Cortex of kidney (tissue), 1 donor: ENCODE measurements at places on chromosomes 13 and 19.

DNA sequence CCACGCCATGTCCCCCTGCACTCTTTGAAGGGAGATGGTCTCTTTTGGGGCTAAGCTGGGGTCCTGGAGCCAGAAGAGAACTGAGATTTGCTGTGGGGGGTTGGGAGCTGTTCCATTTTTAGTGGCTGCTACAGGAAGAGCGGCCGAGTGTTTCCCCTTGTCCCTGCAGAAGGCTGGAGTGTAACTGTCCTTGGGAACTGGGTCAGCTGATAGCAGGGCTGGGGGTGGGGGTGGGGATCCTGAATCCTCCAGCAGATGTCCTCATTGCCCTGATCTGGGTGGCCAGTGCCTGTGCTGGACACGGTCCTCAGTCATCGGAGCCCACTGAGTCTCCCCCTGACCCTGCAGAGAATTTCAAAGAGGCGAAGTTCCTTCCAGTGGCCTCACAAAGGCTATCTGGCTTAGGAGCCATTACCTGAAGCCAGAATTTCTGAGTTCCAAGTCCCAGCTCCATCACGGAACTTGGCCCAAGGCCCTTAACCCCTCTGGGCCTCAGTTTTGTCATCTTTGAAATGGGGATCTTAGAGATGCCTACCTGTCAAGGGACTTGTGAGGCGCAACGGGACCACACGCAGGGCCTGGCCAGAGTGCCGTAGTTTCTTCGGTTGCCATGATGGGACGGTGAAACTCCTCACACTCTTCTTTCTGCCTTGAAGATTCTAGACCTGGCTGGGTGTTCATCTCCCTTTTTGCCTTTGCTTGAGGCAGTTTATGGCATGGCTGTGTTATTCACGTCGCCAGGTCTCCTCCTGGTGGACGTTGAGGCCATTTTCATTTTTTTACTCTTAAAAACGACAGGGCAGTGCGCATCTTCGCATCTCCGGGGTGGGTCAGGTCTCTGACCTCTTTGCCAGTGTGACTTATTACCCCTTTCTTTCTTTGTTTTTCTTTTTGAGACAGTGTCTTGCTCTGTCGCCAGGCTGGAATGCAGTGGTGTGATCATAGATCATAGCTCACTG, 51.9 kb downstream of the DNM2 start:
- DNase-seq, result no peak

GRCh38 chr19:13813147-13813546, 17.9 kb downstream of the ZSWIM4 start:
- no peak for DNase-seq

DNA sequence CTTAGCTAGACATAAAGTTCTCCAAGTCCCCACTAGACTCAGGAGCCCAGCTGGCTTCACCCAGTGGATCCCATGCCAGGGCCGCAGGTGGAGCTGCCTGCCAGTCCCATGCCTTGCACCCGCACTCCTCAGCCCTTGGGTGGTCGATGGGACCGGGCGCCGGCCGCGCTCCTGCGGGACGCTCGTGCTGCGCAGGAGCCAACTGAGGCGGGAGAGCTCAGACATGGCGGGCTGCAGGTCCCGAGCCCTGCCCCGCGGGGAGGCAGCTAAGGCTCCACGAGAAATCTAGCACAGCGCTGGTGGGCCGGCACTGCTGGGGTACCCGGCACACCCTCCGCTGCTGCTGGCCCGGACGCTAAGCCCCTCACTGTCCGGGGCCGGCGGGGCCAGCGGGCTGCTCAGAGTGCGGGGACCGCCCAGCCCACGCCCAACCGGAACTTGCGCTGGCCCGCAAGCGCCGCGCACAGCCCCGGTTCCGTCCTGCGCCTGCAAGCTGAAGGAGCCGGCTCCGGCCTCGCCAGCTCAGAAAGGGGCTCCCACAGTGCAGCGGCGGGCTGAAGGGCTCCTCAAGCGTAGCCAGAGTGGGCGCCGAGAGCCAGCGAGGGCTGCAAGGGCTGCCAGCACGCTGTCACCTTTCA, 5.8 kb downstream of the PARP4 start:
- DNase-seq, result no peak

DNA sequence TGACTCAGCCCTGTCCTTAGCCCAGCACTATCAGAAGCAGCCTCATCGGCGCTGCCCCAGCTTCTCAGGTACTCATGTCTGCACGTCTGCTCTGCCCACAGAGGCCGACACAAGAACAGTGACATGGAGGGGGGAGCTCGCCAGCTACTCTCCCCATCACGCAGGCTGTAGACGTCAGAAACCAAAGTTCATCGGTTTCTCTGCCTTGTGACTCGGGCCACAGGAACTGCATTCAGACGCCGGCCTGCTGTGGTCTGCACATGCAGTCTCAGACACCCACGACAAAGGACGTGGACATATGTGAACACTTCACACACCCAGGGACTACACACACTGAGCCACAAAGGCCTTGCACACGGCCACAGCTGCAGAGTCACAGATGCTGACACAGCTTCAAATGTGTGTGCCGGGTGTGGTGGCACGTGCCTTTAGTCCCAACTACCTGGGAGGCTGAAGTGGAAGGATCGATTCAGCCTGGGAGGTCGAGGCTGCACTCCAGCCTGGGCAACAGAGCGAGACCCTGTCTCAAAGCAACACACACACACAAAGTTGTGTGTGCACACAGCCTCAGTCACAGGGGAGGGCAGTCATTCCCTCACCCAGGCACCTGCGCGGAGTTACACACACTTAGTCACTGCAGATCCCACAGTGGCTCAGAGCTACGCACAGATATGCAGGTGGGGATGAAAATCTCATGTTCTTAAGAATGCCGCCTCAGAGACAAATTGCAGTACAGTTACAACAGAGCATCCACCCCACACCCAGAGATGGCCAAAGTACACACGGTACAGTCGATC, 4.9 kb upstream of the ZFP36 start:
- DNase-seq, result no peak

GRCh38 chr13:30743319-30744055, 8.1 kb downstream of the ALOX5AP start:
- DNase-seq, result no peak

- DNase-seq, result no peak
These were observed 1558.2 kb upstream of the PCDH20 start for GRCh38 chr13:62973804-62974203.

DNA sequence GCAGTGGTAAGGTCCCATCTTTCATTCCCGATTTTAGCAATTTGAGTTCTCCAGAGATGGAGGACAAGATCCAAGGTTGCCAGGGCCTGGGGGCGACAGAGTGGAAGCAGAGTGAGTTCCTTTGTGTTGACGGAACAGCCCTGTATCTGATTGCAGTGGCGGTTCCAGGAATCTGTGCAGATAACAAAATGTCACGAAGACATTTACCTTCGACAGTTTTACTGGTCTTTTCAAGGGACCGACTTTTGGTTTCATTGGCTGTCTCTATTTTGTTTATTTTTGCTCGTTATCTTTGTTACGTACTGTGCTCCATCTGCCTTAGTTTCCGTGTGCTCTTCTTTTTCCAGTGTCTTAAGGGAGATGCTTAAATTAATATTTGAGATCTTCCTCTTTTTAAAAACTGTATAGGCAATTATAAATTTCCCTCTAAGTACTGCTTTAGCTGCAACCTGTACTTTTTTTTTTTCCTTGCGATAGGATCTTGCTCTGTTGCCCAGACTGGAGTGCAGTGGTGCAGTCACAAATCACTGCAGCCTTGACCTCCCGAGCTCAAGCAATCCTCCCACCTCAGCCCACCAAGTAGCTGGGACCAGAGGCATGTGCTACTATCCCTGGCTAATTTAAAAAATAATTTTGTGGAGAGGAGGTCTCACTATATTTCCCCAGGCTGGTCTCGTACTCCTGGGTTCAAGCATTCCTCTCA, 23.2 kb downstream of the KDM4B start:
- DNase-seq, result no peak

GRCh38 chr13:113912596-113912995, 48.7 kb upstream of the GAS6 start:
- no peak for DNase-seq

DNA sequence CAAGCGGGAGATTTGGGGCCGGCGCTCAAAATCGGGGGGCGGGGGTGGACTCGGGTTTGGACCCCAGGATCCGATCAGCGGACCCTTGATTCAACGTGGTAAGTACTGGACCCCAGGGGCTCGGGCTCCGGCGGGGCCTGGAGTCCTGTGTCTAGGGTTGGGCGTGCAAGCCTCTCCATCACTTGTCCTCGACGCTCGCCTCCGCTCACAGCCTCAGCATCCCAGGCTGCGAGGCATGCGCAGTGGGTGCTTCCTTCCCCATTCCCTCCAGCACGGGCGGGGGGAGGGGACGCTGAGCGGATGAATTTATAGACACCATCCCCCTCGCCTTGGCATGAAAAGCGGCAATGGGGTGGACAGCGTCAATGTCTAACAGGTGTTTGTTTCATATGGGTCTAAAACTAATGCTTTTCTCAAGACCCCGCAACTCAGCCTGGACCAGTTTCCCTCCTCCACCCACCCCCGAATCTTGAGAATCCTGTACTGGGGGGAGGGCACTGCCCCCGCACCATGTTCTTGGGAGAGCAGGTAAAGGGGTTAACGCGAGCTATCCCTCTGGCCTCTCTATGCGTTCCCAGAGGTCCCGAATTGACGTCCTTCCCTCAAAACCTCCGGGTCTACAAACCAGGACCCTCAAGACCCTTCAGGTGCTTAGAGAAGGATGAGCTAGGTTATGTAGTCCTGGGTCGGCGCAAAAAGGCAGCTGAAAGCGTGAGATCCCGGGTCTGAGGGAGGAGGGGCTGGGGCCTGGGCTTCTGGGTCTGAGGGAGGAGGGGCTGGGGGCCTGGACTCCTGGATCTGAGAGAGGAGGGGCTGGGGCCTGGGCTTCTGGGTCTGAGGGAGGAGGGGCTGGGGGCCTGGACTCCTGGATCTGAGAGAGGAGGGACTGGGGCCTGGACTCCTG, 579 bp downstream of the CPT1C start:
- DNase-seq, result no peak

DNA sequence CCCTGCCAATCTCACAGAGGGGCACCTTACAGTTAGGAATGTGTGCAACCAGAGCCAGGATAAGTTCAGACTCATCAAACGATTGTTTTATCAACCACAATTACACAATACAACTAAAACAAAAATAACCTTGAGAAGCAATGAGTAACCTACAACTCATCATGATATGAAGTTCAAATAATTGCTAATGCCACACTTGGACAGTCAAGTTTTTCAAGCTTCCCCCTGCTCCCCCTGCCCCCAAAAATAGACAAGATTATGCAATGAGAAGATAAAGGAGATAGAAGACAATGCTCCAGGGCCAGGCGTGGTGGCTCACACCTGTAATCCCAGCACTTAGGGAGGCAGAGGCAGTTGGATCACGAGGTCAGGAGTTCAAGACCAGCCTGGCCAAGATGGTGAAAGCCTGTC, 13.6 kb upstream of the KPNA3 start:
- DNase-seq, result no peak

DNA sequence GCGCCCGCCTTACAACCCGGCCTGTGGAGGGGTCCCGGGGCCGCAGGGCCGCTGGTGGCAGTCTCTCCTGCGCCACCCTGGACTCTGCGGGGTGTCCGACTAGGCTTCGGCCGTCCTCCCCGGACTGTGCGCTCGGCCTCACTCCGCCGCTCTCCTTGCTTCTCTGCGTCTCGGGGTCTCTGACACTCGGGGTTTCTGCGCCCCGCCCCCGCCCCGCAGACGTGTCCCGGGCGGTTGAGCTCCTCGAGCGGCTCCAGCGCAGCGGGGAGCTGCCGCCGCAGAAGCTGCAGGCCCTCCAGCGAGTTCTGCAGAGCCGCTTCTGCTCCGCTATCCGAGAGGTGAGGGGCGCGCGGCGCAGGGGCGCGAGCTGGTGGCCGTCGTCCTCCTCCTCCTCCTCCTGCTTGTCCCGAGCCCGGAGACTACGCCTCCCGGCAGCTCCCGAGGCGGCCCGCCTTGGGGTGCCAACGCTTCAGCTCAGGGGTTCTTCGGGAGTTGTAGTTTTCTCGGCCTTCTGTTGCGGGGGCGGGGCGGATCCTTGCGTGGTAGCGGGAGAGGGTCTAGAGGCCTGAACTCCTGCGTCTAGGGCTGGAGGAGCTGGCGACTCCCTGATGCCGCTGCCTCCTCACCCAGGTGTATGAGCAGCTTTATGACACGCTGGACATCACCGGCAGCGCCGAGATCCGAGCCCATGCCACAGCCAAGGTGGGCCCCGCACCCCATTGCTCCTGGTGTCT, 627 bp downstream of the LIN7B start:
- DNase-seq, result no peak

- no peak for DNase-seq
These were observed 320.6 kb downstream of the ITGBL1 start for GRCh38 chr13:101773062-101773461.

DNA sequence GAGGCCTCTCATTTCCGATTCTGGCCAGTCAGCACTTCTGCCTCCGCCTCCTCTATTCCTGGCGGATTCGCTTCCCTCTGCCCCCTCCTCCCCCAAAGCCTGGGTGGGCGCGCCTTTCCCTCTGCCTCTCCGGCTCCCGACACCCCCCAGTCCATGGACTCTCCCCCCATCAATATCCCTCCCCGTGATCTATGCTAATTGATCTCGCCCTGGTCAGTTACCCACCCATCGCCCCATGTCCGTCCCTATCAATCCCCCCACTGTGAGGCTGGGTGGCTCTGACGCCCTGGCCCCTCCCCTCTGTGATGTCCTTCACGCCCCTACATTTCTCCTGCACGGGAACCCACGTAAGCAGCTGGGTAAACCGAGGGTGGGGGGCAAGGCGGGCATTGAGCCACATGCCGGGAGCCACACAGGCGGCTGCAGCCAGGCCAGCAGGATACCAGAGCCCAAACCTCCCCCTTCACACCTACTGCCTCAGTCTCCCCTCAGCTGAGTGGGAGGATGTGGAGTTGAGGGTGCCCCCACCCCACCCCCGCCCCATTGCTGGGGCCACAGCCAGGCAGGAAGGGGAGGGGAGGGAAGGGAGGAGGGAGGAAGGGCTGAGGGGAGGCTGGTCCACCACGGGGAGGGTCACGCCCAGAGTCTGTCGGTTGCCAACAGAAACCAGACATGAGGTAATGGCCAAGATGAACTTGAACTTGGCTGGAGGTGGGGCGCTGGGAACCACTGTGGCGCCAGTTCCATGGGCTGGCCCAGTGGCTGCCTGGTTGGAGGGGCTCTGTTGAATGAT, 21.0 kb downstream of the SMIM24 start:
- DNase-seq, result no peak

DNA sequence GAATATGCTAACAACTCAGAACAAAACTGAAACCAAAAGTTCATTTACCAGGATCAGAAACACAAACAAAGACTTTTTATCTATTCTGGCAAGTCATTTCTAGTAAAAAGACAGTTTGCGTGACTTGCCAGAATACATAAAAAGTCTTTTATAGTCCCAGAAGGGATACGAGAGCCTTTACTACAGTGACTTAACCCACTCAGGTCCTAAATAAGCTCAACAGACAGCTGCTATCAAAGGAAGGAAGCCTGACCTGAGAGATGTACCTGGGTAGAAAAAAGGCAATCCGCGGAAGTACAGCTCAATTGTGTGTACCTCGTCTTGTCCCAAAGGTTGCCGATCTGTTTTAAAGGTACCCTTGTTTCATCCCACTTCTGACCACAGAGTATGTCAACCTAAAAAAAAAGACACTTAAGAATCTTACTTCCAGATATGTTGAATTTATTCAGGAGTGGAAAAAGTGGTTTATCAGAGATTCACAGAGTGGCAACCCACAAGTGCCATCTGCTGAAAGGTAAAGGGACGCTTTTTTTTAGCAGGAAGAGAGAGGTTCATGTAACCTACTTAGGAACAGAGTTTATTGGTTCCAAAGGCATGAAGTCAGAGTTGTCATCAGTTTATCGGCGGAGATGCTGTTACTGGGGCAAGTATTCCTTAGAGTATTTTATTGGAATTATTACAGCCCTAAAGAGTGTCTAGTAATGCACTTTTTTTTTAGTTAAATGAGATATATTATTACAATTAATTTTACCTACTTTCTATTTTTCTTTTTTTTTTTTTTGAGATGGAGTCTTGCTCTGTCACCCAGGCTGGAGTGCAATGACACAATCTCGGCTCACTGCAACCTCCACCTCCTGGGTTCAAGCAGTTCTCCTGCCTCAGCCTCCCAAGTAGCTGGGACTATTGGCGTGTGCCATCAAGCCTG, 69.7 kb upstream of the C1QTNF9B start:
- no peak for DNase-seq
